Left ventricle myocardium inferior (tissue), 1 donor: ENCODE measurements at places on chromosomes 5 and 9. TPM values are rescaled to one million over a fixed set of nuclear protein-coding genes. Genes with fewer than 3 reads are reported as not detected.
A peak's percentile ranks its signal among the peaks of the same experiment; 100 is the strongest.

Gene TGFBR1
- 12.3 TPM for total RNA-seq

Gene C9
- total RNA-seq, result not detected

Gene MYMK
- total RNA-seq, result not detected

Gene IFNA14
- total RNA-seq, result not detected

Gene ASTN2
- 6.1 TPM for total RNA-seq

Gene CRB2
- not detected for total RNA-seq

Gene OTP
- total RNA-seq, result not detected

DNA sequence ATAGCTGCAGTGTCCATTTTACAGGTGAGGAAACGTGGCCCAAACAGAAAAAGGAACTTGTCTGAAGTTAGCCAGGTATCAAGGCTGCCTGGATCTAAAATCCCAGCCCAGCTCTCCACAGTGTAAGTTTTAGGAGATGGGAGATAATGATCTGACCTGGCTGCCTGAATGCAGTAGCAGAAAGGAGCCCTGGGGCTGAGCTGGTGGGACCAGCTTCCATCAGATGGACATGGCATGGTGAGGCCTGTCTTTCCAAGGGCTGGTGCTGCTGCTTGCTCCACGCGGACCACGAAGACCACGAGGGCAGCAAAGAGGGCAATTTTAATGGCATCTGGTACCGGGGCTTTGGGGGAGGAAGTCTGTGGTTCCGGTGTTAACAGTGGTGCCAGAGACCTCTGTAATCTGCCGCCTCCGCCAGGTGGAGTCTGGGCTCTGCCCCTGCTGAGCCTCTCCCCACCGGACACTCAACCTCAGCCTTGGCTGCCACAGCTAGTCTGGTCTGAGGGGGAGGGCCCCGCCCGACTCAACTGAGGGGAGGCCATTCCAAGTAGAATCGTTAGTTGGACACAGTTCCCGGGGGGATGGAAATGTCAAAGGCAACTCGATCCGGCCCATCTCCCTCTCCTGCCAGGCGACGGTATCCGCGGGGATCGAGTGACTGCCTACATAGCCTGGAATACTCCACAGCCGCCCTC lies 650 bp downstream of the MYORG start:
- DNase-seq, result peak; percentile 56

- DNase-seq, result no peak
These were observed 62.9 kb downstream of the DRD1 start for GRCh38 chr5:175381130-175381529.

DNA sequence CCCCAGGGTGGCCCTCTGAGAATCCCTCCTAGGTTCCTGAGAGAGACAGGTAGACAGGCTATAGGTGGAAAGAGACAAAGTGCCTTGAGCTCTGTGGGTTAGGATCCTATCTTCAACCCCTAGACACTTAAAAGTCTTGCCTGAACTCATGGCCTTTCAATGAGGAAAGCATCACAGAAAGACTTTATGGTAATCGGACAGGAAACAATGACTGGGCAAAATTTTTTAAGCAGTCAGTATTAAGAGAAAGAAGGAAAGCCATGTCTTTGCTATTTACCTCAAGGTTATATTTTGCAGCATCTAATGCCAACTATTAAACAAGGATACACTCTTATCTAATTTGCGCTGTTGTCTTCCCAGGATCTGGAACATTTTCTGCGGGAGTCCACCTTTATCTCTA lies 93.2 kb downstream of the PCSK1 start:
- DNase-seq, result no peak

DNA sequence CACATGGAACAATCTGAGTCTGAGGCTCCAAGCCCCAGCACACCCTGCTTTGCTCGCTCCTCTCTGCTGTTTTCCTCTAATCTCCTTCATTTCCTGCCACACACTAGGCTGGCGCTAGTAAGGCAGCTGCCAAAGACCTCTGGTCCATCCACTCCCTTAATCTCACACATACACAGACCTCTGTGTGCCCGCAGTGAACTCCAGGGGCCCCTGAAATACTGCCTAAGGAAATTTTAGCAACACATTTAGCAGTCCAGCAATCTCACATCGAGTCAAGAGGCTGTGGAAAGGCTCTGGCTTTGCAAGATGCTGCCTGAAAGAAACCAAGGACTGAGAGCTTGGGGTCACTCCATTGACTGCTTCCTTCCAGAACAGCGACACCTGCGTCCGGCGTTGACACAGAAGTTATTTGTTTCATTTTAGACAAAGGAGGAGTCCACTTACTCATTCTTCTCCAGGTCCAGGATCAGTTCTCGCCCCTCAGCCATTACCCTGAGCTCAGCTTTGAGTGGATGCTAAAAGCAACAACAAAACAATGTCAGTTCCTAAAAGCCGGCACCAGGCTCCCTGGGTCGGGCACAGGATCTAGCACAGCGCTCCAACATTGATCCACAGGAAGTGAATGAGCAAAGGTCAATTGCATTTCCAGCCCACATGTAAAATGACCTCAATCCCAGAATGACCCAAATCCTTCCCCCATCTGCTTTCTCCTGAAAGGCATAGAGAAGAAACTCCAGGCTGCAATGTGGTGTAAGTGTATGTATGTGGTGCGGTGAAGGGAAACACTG lies 11.5 kb downstream of the ADAM19 start:
- DNase-seq, result no peak

DNA sequence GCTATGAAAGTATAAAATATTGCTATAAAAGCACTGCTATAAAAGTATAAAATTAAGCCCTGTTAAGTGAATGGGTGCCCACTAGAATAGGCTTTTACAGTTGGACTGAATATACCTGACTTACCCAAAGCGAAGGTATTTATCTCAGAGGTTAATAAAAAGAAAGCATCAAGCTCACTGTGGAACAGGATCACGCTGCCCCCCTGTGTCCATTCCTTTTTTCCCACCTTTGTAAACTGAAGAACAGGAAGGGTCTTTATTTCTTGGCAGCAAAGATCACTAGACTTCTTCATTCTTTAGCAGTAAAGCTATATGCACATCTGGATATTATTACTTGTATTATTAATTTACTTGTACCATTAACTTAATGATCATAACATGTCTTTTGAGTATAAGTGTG lies 22.1 kb upstream of the PLPP6 start:
- no peak for DNase-seq

DNA sequence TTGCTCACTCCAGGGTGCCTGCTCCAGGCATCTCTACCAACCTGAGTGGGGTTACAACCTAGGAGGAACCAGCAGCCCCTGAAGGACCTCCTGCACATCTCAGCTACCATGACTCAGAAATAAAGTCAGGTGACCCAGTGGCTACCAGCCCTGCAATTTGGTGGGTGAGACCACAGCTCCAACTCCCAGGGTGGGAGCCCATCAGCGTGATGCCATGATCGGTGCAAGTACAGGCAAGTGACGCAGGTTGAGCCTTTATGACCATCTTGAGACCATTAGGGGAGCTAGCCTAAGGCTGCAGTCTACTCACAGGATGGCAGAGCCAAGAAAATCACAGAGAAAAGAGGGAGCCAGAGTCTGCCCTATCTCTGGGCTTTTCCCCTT lies 8.6 kb downstream of the SEPTIN8 start:
- no peak for DNase-seq

DNA sequence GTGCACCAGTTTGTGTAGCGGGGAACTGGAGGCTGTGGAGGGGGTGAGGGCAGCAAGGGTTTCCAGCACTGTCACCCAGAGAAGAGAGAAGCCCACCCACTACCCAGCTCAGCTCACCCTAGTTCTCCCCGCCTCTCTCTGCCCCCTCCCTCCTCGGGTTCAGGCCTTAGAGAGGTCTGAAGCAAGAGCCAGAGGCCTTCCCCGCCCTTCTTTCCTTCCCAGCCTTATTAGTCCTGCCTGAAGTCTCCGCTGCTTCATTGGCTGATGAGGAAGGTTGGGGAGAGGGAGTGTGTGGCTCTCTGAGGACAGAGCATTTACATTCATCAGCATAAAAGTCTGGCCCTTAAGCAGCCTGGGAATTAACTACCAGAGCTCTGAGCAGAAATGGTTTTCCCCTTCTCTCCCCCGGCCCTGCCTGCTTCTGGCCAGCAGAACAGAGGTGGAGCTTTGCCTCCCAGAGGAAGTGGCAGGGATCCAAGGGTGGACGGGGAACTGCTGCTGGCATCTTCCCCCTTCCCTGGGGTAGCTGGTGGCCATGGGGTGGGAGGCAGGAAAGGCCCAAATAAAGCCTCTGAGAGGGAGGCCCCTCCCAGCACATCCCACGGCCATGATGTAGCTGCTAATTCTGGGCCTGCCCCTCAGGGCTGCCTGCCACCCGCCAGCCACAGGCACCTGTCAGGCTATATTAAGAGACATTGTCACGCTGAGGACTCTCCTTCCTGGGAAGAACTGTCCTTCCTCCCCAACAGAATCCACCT lies 4.1 kb downstream of the DNAJB5 start:
- DNase-seq, result peak; percentile 85

GRCh38 chr5:159310511-159310910 lies 19.8 kb downstream of the IL12B start:
- no peak for DNase-seq

DNA sequence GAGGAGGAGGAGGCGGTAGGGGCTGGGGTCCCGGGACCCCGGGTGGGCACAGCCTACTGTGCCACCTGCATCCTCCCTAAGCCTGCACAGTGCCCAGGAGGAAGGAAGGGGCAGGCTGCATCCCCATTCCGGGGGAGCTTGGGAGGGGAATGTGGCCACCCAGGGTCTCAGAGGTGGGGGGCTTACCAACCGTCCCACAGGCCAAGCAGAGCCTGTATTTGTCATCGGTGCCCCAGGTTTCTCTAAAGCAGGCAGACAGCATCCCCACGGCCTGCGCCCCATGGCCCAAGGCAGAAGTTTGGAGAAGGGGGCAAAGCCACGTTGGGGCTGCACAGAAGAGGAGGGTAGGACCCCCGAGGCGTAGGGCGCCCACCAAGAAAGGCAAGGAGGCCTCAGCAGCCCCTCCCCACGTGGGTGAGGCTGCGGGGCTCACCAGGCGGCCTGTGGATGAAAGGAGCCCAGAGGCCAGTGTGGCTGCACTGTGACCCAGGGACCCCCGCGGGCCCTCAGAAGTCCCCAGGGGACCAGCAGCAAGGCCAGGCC lies 507 bp upstream of the GPSM1 start:
- no peak for DNase-seq

DNA sequence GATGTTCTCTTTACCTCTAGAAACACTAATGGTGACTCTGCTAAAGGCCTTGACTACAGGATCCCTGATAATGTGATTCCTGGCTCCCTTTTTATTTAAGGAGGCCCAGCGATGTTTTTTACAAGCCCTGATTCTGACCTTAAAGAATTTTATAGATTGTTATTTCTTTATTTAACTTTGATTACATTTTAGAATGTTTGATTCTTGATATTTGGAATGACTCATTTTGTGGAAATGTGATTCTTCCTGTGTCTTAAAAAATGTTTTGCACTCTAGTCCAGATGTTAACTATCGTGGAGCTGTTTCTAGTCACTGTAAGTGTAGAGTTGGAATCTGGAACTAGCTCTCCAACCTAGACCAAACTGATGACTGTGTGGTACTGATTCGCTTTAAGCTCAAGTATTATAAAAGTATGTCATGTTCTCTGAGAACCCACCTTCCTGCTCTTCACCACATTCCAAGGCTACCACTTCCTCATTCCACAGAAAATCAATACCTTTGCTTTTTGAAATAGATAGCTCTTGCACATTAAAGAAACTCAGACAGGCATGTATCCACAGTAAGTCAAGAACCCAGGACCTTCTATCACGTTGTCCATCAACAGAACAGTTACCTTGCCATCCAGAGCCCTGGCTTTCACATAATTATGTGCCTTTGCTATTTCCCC lies 65.2 kb downstream of the JMY start:
- DNase-seq, result no peak

GRCh38 chr9:128729766-128730517 lies 6.0 kb upstream of the ZDHHC12 start:
- DNase-seq, result no peak

GRCh38 chr5:107604990-107605389 lies 65.7 kb downstream of the EFNA5 start:
- no peak for DNase-seq

GRCh38 chr5:38645508-38645907 lies 89.1 kb upstream of the LIFR start:
- DNase-seq, result peak; percentile 53

- DNase-seq, result no peak
These were observed 39.4 kb upstream of the CNOT6 start for GRCh38 chr5:180454752-180455151.

- DNase-seq, result no peak
These were observed 115.5 kb downstream of the CARTPT start for GRCh38 chr5:71834601-71835000.

DNA sequence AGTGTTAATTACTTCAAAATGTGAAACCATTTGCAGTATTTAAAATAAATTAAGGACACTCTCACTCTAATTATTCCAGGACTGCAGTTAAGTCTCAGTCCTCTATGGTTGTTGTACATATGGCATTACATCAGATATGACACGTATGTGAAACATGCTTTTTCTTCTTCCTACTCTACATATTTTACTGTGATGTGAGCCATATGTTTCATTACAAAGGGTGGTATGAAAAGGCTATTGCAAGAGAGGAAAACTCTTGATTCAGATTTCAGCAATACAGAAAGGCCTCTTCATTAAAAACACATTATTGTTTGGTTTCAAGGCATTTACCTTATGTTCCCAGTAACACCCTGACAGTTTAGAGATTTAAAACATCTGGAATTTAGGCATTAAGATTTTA lies 964.5 kb upstream of the DMAC1 start:
- DNase-seq, result no peak

DNA sequence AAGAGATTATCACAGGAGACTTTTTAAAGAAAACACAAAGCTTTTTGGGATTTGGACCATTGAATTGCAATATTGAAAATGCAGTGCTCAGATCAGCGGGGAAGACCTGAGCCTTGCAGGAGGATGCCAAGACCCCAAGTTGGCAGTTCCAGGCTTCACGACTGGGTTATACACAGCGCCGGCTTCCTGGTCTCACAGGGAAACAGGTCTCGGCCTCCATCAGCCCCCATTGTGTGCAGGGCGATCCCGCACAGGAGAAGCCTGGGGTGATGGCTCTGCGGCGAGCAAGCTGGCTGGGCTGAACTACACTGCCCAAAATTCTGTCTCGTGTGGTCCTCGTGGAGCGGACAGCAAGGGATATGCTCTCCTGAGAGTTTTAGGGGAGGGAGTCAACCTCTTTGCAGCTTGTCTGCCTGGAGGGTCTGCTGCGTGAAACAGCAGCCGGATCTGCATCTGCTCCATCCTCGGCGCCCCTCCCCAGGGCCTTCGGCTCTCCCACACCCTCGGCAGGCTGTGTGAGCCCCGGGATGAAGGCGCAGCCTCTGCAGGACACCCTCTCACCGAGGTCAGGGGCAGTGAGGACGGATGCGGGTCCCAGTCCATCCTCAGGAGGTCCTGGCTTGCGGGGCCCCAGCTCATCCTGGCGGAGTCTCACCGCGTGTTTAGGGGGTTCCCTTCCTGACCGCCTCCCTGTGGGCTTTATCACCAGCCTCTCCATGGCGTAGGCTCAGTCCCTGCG lies 60.6 kb downstream of the NSUN2 start:
- DNase-seq, result no peak

GRCh38 chr9:31259824-31260223 lies 1124.6 kb upstream of the ACO1 start:
- no peak for DNase-seq
